WTC11 (cell line): ENCODE measurements at places on chromosomes 7 and 10. TPM values are rescaled to one million over a fixed set of nuclear protein-coding genes. Genes with fewer than 3 reads are reported as not detected.

C10orf95 gene
- total RNA-seq = 0.57 to 0.96 TPM (median 0.87 TPM) in 3 replicates

- H3K4me3 ChIP-seq = no peak overlapping the region
- peaks cover 31% of the 10 kb centered on the region for H3K4me1 ChIP-seq
- no peak overlapping the region for H3K27ac ChIP-seq
Measured at GRCh38 chr7:8295638-8296361, 33.8 kb upstream of the ICA1 start.

- no peak overlapping the region for H3K27ac ChIP-seq
- no peaks in the 10 kb centered on the region for H3K27me3 ChIP-seq
- DNase-seq = no peak
- no peaks in the 10 kb centered on the region for H3K36me3 ChIP-seq
- no peak overlapping the region for H3K4me3 ChIP-seq
Measured at GRCh38 chr10:81109200-81109752, 571.6 kb downstream of the SH2D4B start.

DNA sequence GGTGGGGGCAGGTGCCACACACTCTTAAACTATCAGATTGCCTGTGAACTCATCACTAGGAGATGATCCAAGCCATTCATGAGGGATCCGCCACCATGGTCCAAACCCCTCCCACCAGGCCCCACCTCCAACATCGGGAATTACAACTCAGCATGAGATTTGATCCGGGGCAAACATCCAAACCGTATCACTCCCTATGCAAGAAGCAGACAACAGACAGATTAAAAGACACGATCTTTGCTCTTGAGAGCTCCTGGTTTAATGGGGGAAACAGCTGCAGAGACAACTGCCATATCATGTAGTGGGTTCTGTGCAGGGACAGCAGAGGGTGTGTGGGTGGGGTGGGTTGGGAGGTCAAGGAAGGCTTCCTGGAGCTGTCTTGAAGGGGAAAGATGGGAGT is 123.6 kb downstream of the EMX2 start:
- H3K4me1 ChIP-seq = no peaks in the 10 kb centered on the region
- DNase-seq = no peak
- no peaks in the 10 kb centered on the region for H3K36me3 ChIP-seq
- H3K4me3 ChIP-seq = no peak overlapping the region

DNA sequence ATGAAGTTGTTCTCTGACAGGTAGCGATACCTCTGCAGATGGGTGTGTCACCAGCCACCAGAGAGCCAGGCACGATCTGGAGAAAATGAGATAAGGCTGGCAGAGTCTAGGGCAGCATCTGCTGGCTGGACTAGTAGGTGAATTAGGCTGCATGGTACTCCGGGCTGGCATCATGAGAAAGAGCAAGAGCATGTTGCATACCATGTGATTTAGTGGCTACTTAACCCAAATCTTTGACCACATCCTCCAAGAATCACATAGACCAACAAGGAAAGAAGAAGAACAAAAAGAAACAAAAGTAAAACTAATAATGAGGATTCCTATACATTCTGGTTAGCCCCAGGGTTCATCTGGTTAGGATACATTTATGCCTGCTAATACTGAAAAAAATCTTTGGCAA is 23.4 kb upstream of the FAM170B start:
- H3K36me3 ChIP-seq = no peaks in the 10 kb centered on the region
- H3K4me3 ChIP-seq = no peak overlapping the region
- no peak for DNase-seq
- H3K27me3 ChIP-seq = peaks cover 4% of the 10 kb centered on the region; the same call in 1 of the 2 replicates
- peaks cover 28% of the 10 kb centered on the region for H3K4me1 ChIP-seq
